ENCODE measurements at places on chromosomes 6 and 20.

DNA sequence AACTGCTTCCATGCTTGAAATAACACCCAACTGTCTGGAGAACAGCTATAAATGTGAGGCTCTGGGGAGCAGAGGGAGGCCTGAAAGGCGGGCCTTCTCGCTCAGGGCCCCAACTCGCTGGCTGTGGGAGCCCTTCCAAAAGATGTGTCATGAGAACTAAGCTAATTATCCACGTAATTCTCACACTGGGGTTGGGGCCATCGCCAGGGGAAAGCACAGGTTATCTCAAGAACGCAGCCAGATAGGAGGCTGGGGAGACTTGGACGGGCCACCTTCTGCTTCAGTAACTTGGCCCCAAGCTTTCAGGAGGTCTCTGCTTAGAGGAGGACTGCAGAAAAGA lies 1.6 kb downstream of the PXDC1 start:
- DNase-seq, result no peak

DNA sequence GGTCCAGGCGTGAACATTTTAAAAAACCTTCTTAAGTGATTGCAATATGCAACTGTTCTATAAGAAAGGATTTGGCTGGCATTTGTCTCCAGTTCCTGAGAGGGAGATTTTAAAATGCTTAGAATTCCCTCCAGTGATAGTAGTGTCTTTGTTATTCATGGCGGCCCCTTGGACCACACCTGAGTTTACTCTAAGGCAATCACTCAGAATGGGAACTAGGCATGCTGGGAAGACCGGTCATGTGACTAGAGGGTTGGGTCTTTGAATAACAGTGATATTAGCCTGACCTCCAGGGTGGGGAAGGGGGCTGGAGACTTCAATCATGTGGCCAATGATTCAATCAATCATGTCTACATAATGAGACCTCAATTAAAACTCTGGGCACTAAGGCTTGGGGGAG lies 50.7 kb upstream of the UTRN start:
- no peak for DNase-seq

- no peak for DNase-seq
Observed at GRCh38 chr6:20540683-20541082, 6.4 kb downstream of the CDKAL1 start.

DNA sequence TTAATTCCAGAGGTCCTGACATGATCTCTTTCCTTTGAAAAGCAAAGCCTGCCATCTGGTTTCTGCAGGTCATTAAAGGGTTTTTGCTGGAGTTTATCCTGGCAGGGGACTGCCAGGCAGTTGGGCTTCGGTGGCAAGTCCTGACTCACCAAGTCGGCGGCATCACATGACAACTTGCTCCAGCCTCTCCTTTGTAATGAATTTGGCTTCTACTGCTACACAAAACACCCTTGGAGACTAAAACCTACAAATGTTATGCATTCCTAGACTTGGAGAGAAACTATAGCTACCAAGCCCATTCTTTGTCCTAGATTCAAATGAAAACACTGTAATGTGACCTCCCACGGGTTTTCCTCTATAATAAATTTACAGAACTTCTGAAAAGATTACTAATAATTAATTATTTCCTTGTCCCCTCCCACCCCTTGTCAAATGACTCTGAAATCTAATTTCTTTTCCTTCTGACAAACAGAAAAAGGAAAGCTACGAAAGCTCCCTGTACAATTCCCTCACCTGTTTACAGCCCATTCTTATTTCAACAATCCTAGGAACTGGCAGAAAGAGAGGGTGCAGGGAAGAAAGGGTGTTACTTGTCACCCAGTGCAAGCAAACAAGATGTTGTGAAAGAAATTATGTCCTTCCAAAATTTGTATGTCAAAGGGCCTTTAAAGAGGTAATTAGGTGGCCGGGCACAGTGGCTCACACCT lies 62.9 kb downstream of the QRSL1 start:
- DNase-seq, result no peak

GRCh38 chr6:47922391-47922790 lies 140.6 kb downstream of the OPN5 start:
- no peak for DNase-seq

- DNase-seq, result no peak
Observed at GRCh38 chr6:110296241-110297025, 61.7 kb downstream of the METTL24 start.
